ENCODE measurements at places on chromosomes 2 and 18.

DNA sequence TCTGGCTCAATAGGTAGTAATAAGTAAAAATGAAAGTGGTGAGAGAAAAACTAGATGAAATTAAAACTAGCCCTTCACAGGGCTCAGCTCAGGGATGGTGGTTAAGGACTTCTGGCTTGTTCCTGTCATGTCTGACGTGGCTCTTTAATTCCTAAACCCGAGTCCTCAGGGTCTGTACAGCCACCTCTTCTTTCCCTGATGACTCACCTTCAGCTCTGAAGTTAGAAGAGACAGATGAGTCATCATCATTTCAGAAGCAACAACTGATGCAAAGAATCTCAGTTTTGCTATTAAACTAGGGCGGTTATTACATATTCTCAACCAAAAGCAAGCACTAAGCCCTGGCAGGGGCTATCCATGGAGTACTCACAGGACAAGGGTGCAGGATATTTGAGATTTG, 24.0 kb upstream of the ITGB6 start:
- no peak for DNase-seq

- peak; percentile 52 for DNase-seq
Measured at GRCh38 chr2:17851731-17852585, 26.5 kb upstream of the KCNS3 start.

DNA sequence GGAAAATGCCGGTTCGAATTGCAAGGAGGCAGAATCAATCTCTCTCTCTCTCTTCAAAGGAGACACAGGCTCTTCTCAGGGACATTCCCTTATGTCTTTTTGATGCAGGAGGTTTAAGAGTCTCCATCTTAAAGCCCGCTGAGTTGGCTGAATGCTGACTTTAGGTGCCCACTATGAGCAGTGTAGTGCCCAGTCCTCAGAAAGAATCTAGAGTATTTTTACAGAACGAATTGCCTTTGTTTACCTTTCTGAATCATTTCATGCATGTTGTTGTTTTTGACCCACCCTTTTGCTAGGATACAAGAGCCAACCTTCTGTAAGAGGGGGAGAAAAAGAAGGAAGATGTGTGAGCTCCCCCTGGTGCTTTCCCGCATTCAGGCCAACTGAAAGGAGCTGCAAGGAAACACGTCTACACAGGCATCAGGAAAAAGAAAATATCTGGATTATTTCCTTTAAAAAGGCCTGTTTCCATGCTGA, 193.5 kb upstream of the TCF4 start:
- DNase-seq = no peak

GRCh38 chr2:26522751-26523171, 44.8 kb upstream of the OTOF start:
- DNase-seq = no peak

DNA sequence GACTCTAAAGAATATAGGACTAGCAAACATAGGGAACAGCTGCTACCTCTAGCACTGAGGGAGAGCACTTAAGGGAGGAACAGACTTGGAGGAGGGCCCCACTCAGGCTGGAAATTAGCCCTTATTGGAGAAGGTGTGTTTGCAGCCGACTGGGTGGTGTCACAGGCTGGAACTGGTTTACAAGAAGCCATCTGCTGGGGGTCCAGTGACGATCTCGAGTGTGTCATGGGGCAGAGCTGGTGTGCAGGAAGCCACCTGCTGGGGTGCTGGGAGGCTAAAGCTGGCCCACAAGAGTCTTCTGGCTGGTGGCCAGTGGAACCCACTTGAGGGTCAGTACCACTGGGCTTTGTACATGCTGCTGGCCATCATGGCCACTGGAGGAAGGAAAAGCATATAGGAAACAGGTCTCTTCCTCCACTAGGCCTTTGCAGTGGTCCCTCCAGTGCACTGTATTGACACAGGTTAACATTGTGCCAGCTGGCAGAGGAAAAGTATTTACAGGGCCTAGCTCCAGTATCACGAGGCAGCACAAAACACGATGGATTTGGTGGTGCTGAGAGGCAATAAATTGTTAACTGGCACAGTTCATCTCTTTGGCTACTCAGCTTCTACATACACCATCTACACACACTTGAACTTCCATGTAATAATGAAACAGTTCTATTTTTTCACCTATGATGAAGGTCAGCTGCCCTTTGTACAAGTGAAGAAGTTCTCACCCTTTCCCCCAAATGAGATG, 43.6 kb downstream of the MAP3K20 start:
- DNase-seq = no peak

DNA sequence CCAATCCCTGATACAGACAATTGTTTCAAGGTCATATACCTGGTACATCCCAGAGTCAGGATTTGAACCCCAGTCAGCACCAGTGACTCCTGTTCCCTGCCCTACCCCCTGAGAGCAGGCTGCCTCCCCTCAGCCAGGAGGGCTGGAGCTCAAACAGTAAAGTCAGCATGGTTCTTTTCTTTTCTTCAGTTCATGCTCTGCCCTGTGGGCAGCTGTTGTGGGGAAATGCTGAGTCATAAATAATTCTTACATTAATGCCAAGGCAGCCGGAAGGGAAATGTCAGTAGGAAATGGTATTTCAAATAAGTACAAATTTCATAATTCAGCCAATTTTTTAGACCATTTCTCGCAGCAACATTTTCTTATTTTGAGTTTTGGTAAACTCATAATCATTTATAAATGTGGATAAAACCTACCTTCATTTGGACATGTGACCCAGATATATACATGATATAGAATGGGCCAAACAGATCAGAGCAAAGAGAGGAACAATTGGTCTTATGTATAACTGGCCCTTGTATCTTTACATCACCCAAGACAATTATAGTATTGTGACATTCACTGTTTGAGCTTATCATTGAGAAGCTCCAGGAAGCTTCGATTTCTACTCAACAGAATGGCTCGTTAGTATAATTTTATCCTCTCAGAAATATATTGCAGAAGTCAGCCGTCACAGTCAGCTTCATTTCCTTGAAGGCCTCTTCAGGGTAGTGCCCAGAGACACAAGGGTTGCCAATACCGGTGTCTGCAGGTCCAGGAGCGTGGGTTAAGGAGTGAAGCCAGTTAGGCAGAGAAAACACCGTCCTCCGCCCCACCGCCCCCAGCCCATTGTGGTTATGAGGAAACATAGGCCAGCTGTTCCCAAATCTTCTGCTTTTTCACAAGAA, 28.0 kb upstream of the SCYGR1 start:
- DNase-seq = no peak

- no peak for DNase-seq
Measured at GRCh38 chr2:12304564-12305171, 412.1 kb upstream of the TRIB2 start.

- DNase-seq = no peak
Measured at GRCh38 chr2:12300019-12300602, 416.6 kb upstream of the TRIB2 start.

DNA sequence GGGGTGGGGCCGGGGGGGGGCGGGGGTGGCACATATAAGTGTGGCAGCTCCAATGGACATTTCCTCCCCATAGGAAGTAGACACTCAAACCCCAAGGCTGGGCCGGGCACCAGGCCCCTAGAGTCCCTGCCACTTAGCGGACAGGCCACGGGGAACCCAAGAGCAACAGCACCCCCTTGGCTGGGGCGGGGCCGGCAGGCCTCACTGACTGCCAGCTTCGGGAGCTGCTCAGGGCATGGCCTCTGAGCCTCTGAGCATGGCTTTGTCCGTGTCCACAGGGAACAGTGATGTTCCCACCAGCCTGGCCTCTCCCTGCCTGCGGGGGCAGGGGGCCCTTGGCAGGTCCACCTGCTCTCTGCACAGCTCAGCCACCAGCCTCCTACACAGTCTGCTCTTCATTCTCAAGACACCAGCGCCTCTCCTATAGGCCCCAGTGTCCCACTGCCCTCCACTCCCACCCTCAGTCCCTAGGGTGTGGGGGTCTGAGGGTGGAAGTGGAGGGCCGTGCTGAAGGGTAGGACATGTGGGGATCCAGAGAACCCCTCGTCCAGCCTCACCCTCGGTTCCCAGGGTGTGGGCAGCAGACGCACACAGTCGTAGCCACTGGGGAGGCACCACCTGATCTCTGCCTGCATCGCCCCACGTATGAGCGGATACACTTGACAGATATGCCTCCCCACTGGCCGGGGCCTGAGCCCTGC, 106.7 kb downstream of the FAM210A start:
- DNase-seq = no peak

DNA sequence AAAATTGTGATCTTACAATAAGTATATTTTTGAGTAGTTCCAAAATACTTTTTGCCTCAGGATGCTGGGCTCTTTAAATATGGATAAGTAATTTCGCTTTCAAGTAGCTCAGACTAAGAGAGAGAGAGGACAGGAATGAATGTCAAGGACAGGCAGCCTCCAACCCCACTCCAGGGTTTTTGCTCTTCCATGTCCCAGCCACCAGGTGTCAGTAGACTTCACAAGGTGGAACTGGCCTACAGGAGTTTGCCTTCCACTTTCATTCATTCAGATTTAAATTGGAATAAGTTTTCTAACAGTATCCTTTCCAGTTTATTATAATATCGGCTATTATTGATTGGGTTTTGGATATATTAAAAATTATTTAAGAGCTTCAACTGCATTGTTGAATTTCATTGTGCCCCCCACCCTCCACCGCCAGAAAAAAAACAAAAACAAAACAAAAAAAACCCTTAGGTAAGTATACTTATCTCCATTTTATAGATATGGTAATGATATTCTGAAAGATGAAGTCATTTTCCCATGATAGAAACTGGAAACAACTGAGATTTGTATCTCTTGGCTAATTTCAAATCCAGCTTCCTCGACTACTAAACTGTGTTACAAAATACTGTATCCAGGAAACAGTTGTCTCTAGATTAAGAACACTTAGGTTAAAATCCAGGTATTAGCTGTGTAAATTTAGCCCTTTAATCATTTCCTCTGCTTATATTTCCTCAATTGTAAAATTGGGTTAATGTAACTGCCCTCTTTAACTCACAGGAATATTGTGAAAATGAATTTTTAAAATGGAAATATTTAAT, 793.1 kb downstream of the ERBB4 start:
- DNase-seq = peak; percentile 31

DNA sequence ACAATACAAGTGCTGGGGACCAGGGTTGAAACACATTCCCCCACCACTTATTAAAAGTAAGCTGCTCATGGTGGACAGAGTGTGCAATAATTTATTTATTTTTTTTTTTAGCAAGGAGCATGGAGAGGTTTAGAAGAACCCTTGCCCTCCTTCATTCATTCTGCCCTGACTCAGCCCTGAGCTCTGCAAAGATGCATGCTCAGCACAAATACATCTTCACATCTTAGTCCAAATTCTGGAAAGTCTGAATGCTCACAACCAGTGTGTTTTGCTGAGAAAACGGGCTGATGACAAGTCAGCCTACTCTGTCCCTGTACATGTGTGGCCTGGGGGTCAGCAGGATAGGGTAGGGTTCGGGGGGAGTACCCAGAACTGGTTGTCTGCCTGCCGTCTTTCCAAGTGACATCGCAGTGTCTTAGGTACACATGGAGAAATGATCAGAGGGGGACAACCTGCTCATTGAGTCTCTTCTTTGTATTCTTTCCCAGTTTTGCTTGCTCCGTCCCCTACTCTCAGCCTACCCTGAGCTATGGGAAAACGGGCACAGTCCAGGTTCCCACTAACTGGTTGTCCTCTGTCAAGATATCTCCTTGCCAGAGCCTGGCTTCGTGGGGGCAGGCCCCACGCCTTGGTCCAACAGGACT, 76.4 kb downstream of the ADD2 start:
- DNase-seq = no peak

DNA sequence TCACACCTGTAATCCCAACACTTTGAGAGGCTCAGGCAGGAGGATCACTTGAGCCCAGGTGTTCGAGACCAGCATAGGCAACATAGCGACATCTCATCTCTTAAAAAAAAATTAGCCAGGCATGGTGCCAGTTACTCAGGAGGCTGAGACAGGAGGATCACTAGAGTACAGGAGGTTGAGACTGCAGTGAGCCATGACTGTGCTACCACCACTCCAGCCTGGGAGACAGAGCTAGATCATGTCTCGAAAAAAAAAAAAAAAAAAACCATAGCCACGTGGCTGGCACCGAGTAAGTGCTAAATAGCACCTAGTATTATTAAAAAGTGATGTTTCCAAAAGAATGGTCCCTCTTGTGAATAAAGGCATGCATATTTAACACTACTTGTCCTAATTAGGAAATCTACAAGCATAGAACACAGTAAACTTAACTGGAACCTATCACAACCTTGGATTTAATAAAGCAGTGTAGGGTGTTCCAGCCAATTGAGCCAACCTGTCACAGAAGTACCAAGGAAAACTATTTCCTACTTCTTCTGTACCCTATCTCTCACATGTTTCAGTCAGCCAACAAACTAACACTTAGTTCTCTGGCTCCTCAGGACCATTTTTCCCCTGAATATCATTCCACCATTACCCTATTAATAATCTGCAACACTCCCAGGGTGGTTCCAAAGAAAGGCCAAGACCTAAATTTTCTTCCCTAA, 8.8 kb downstream of the RAB1A start:
- DNase-seq = no peak

DNA sequence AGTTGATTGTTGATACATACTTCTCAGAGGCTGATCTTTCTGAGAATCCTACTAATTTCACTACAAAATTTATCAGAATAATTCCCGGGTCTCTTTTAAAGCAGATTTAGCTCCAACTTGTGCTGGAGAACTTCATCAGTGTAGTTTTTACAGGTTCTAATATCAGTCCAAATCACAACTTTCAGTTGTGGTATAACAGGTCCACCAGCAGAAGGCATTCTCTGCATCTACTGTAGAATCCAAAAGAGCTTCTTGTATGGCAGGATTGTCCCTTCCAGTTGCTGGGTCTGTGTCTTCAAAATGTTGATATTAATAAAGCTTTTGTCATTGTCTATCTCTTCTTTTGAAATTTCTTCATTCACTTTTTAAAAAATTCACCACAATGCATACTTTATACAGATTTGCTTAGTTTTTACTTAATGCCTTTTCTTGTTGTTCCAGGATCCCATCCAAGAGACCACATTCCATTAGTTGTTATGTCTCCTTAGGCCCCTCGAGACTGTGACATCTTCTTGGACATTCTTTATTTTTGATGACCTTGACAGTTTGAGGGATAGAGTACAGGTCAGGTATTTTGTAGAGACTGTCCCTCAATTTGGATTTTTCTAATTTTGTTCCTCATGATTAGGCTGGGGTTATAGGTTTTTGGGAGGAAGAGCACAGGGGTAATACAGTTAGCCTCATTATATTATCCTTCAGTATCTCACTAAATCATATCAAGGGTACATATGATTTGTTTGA, 490.5 kb upstream of the MEX3C start:
- no peak for DNase-seq

DNA sequence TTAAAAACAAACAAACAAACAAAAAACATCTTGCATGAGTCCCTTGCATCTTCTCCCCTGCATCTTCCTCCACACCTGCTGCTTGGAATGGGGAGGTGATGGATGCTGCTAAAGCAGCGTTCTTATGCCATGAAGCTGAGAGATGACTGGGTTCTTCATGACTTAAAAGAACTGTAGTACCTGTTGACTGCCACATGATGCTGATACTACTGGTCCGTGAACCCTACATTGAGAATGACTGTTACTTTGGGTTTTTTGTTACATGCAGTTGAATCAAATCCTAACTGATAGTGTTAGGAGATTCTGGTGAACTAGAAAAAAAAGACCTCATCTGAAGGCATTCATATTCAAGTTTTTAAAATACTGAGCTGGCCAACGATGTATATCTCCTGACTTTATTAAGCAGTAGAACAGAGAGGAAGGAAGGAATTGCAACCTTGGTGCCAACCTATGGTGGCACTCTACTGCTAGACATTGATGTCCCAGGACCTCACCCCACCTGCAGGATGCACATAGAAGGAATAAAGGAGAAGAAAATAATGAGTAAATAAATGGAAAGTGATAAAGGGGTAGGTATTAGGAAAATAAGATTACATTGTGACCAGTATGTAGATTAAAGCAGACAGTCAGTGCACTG, 63.2 kb upstream of the SPAG16 start:
- no peak for DNase-seq

- DNase-seq = no peak
Measured at GRCh38 chr18:36301884-36302283, 4.4 kb downstream of the FHOD3 start.

- peak; percentile 69 for DNase-seq
Measured at GRCh38 chr2:72893594-72894319, 6.5 kb downstream of the SPR start.
